Urinary bladder (tissue), 4 donors: ENCODE measurements at places on chromosomes 3 and 15. TPM values are rescaled to one million over a fixed set of nuclear protein-coding genes. Genes with fewer than 3 reads are reported as not detected.

DNA sequence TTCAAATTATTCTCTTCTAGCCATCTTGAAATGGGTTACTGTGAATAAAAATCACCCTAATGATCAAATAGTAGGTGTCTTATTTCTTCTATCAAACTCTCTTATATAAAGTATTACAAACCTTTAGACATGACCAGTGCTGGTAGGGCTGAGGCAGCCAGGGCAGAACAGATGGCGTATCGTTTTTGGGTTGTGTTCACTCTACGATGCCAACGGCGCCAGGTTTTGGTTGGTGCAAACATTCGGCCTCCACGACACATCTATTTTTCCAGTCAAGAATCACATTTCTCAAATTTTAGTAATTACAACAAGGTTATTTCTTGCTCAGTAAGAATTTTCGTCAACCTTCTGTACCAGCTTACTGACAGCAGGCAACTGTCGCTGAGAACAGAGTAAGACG lies 2.2 kb downstream of the RPL4 start:
- DNase-seq, result no peak

GRCh38 chr3:55690726-55691125 lies 203.6 kb upstream of the WNT5A start:
- DNase-seq, result no peak

GRCh38 chr3:8945890-8946600 lies 17.2 kb downstream of the RAD18 start:
- no peak for DNase-seq

DNA sequence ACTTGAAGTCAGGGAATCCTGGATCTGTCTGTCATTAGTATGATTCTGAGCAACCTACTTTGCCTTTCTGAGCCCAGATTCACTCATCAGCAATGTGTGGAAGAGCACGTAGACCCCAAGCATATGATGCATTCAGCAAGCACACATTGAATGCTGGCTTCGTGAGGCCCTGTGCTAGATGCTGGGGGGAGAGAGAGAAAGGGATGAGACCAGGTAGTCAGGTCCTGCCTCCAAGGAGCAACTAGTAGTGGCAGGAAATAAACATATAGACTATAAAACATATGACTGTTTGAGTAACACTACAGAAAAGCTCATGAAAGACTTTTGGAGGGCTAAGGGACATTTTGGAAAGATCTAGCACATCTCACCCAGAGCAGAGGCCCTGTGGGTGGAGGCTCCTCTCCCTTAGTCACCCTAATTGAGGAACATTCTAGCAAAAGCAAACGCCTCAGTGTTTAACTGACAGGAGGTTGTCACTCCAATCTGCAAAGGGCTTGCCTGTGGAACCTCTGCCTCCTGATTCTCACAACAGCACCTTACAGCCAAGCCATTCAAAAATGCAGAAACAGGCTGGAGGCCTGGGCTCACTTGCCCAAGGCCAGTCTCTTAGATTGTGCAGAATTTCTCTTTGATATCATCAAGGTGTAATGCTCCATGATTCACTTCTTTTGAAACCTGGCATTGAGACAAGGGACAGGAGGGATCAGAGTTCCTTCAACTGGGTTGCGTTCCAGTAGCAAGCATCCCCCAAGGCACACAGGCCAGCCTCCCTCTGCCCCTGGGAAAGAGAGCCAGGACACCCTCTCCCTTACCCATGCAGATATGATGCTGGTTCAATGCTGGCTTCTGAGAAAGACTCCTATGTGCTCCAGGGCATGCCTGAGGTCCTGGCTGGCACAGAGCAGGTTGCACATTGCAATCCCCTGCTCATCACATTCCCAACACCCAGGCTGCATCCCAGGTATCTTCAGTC lies 26.1 kb downstream of the STARD5 start:
- DNase-seq, result no peak

DNA sequence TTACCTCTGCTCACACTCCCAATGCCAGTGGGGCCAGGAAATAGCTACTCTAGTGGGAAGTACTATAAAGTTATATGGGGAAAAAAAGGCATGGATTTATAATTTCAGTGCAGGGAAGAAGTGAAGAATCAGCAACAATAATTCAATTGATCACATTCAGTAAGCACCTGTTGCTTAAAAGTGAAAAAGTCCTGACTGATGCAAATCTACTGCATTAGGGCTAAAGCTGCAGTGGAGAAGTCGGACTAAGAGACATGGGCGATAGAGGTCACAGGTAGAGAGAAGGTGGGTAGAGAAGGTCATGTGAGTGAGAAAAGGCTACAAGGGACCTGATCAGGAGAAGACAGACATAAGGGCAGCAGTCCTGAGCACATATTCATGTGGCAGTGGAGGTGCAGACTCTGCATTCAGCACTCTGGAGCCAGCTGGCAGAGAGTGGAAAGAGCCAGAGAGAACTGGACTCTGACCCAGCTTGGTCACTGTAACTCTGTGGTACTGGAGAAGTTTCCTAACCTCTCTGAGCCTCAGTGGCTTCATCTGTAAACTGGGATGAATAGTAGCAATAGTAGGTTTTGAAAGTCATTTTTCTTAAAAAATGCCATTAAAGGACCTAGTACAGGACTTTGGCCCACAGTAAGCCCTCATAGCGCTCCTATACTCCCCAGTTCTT lies 17.6 kb upstream of the BCL2A1 start:
- DNase-seq, result no peak

DNA sequence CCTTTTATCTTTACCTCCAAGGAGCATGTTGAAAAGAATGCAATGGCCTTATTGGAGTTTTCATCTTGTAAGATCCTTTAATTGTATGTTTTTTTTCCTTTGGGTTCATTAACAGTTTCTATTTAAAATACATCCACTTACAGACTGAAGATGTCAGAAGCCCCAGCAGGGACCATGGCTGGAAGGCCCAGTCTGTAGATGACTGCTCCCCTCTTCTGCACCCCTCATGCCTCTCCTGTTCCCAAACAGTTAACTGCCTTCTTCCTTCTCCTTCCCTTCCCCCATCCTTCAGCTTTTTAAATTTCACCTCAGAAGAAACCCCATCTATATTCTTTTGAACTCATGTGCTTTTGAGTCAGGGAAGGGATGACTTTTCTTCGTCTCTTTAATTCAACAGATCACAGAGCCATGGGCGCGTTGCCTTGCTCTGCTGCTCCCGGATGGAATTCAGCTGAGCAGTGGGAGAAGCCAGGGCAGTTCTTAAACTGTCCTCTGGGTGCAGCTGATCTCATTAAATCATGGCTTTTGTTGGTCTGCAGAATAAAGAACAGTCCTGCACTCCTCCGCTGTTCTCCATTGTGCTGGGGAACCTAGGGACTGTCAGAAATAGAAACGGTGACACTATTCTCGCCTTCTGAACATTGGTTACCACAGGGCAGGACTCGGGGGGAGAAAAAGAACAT lies 71.5 kb upstream of the EIF1B start:
- DNase-seq, result no peak

DNA sequence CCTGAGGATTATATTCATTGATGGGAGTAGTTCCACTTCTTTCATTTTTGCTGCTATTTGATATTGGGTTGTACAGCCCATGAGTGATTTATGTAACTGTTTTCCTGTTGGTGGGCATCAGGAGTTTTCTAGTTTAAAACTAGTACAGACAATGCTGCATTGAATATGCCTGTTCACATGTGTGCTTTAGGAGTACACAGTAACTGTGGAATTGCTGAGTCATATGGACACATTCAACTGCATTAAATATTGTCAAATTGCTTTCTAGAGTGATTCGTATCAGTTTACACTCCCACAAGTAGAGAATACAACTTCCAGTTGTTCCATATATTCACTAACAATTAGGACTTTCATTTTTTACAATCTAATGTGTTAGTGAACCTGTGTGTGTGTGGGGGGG lies 59.8 kb upstream of the THSD4 start:
- DNase-seq, result no peak

The TMEM212 gene
- total RNA-seq, result not detected

The ISLR2 gene
- 2.9 TPM for total RNA-seq

The EPHB1 gene
- 1.6 TPM for total RNA-seq

The ATP13A5 gene
- not detected for total RNA-seq

The EPHA3 gene
- 158 TPM for total RNA-seq

The CCR3 gene
- not detected for total RNA-seq

The NEK10 gene
- 7.5 TPM for total RNA-seq

The MYLK gene
- total RNA-seq, result 1,524 TPM

The FBXW12 gene
- total RNA-seq, result 0.32 TPM
